ENCODE measurements at places on chromosomes 1 and 21. TPM values are rescaled to one million over a fixed set of nuclear protein-coding genes. Genes with fewer than 3 reads are reported as not detected.

Gene TAF1A
- total RNA-seq = 4.2 TPM

Gene ATP1A4
- not detected for total RNA-seq

Gene LRRC8D
- 29.8 TPM for total RNA-seq

Gene LYSMD1
- 11.0 TPM for total RNA-seq

Gene CLEC20A
- not detected for total RNA-seq

Gene NPHP4
- 7.1 TPM for total RNA-seq

Gene GBP7
- total RNA-seq = not detected

Gene CA6
- total RNA-seq = not detected

Gene C1orf116
- not detected for total RNA-seq

Gene SERINC2
- total RNA-seq = 20.5 TPM

Gene S100A7
- total RNA-seq = not detected

Gene EDARADD
- not detected for total RNA-seq

Gene MYOM3
- total RNA-seq = 0.12 TPM

Gene GNL2
- 21.9 TPM for total RNA-seq
